NCI-H82 (cell line): ENCODE measurements at places on chromosomes 2 and 18.

DNA sequence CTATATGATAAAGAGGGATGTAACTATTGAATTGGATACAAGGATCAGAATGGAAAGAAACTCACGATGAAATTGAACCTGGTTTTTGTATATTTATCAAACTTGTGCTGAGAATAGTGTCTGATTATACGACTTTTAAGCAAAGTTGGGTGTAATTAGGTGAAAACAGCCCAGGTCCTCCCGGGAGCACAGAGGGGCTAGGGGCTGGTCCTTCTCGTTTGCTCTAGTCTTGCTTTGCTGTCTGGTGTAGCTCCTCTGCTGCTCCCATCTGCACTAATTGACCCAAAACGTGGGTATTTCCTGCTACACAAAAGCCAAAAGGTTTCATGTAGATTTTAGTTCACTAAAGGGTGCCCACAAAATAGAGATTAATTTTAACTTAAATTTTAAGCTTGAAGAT lies 58.7 kb downstream of the HK2 start:
- no peak for DNase-seq

GRCh38 chr2:98479959-98480524 lies 35.4 kb downstream of the INPP4A start:
- DNase-seq = peak; percentile 91

- DNase-seq = no peak
Measured at GRCh38 chr2:39150890-39151497, 30.1 kb upstream of the SOS1 start.

DNA sequence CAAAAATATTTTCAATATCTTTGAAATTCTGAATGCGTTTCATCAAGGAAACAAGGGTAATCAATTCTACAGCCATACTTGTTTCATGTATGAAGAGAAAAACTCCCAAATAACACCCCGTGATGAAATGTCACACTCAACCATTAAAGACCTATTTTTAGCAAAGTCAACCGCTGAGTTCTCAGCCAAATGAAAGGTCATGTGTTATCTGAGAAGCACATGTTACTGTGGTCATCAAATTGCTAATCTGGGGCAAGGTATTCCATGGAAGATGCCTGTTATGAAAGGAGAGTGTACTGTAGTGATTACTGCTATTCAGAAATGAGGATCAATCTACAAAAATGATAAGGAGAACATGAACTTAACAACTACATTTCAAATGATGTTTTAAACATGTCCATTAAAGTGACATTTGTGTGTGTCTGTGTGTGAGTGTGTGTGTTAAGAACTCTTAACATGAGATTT lies 126.7 kb downstream of the BCL2 start:
- DNase-seq = no peak

GRCh38 chr2:110216803-110217202 lies 4.5 kb upstream of the MTLN start:
- no peak for DNase-seq

- no peak for DNase-seq
Measured at GRCh38 chr18:12056034-12056883, 37.4 kb upstream of the ANKRD62 start.

GRCh38 chr18:35746826-35747339 lies 165.3 kb downstream of the GALNT1 start:
- no peak for DNase-seq

DNA sequence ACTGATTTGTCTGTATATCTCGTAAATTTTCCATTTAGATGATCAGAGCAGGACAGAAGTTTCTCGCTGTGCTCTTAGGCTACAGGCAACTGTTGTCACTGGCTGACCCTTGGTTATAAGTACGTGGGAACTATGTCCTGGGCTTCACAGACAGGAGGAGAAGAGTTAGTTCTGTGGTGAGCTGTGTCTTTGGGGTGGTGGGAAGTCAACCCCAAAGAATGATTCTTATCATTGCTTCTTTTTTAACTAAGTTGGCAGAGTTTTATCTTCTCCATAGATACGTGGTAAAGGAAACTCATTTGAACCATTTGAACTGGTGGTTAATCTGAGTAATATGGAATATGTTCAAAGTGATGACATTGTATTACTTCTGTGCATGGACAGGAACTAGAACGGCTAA lies 230.6 kb upstream of the EPAS1 start:
- no peak for DNase-seq

- DNase-seq = no peak
Measured at GRCh38 chr18:58552057-58552461, 76.8 kb downstream of the ALPK2 start.

GRCh38 chr2:124923097-124923496 lies 898.0 kb downstream of the CNTNAP5 start:
- DNase-seq = no peak
